Activated CD4-positive, alpha-beta T cell treated with anti-CD3 and anti-CD28 coated beads, Interleukin-2, amount 50 U/mL, for 1 hour (primary cell): ENCODE measurements at places on chromosomes 16 and 17.

- DNase-seq, result no peak
Observed at GRCh38 chr16:2468725-2469398, 2.2 kb upstream of the NTN3 start.

GRCh38 chr17:69064001-69064400 lies 3.3 kb upstream of the ABCA9 start:
- DNase-seq, result no peak

DNA sequence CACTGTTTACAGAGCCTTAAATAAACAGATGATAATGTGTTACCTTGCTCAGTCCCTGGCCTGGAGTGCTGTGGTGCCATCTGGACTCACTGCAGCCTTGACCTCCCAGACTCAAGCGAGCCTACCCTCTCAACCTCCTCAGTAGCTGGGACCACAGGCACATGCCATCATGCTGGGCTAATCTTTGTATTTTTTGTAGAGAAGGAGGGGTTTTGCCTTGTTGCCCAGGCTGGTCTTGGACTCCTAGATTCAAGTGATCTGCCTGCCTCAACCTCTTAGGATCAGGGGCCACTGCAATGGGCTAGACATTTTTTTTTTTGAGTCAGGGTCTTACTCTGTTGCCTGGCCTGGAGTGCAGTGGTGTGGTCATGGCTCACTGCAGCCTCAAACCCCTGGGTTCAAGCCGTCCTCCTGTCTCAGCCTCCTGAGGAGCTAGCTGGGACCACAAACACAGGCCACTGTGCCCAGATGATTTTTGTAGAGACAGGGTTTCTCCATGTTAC lies 5.0 kb upstream of the NAGLU start:
- DNase-seq, result no peak

DNA sequence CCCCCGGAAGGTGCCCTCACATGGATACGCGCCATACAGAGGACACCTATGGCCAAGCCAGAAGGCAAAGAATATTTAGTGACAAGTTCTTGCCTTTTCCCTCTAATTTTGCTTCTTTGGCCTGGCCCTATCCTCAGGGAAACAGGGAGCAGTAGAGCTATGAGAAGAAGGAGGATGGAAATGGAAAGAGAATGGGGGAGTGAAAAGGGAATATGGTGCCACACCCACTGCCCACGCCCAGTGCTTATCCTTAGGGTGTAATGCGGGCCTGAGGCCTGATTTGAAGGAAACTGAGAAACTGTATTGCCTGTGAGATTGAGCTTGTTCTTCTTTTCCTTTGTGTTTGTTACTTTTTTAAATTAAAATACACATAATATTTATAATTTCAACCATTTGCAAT lies 255.1 kb downstream of the HS3ST3A1 start:
- no peak for DNase-seq

GRCh38 chr17:75558666-75559530 lies 28.7 kb upstream of the MYO15B start:
- DNase-seq, result no peak

DNA sequence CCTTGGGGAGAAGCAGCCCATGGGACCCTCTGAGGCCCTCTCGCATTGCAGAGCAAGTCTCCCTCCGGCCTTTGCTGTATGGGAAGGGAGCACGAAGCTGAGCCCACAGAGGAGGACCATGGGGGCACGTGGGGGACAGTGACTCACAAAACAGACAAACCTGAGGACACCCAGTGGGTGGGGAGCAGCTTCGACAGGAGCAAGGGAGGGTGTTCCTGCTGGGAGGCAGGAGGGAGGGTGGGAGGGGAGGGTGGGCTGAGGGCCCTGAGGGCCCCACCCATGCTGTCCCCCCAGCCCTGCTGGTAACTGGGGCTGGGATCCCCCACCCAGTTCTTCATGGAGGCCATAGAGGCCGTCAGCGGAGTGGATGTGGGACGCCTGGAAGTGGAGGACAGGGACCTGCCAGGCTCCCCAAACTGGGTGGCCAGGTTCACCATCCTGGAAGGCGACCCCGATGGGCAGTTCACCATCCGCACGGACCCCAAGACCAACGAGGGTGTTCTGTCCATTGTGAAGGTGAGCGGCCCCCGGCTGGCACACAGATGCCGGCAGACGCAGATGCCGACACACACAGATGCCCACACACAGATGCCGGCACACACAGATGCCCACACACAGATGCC lies 12.5 kb downstream of the SLC22A31 start:
- no peak for DNase-seq

DNA sequence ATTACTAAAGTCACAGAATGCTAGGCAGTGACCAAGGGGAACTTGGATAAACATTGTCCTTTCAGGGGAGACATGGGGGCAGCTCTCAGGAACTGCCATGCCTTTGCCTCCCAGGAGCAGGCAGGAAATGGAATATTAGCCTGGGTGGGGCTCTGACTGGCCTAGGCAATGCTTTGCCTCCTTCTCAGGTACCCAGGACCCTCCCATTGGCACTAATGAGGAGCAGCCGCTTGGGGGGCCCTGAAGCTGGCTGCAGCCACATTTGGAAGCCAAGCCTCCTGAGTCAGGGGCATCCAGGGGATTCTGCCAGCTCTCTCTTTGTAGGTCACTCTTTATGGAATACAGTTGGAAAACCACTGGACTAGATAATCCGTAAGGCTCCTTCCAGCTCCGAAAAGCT lies 5.5 kb downstream of the CPSF4L start:
- DNase-seq, result no peak

DNA sequence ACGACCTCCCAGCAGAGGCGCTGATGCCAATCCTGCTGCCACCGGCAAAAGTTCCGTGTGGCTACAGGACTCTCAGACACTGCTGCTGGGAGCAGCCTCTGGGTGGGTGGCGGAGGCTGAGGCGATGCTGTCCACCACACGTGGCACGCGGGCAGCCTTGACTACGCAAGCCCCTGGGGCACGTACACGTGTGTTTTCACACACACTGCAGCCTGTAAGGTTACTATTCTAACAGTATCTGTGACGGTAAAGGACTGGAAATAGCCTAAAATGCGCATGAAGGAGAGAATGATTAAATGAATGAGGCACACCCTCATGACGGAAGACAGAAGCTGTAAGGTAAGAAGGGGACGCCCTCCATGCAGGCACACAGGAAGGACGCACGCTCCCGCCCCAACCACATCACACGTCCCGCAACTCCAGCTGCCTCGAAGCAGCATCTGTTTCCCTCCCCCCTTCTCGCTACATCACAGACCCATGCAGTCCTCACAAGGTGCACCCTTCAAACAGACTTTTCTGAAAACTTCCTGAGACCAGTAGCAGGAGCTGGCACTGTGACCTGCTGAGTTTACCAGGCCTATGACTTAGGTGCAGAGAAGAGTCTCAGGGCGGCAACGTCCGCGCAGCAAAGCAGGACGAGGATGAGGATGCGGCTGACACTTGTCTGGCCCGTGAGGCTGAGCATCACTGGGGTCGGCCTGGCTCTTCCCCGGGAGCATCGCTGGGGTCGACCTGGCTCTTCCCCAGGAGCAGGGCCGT lies 28.7 kb upstream of the FASN start:
- DNase-seq, result peak; percentile 85

DNA sequence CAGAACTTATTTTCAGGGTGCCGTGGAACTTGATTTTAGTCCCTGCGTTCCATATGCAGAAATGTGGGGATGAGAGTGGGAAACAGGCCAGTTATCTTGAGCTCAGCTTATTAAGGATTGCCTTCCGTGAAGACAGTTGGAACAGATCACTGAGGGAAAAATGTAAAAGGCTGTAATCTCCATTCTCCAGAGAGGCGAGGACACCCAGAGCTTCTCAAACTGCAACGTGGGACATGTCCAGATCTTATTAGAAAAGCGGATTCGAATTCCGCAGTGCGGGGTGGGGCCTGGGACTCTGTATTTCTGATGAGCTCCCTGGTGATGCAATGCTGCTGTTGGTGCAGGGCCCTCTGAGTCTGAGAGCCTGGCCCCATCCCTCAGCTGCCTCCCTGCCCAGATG lies 185.6 kb upstream of the CIBAR2 start:
- no peak for DNase-seq

DNA sequence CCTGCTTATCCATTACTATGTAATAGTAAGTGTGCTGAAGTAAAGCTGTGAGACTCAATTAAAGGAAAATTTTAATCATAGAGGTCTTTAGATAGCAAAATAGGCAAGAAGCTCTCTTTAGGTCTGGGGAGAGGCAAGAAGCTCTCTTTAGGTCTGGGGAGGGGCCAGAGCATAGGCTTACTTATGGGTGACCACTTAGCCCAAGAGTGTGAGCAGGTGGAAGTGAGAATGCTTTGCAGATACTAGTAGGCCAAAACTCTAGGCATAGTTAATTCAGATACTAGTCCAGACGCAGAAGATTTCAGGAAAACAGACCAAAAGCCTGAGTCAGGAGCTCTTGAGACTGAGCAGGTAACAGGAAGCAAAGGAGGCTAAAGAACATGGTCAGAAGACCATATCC lies 49.6 kb downstream of the GLG1 start:
- no peak for DNase-seq

GRCh38 chr17:28712032-28712704 lies 480 bp upstream of the PROCA1 start:
- DNase-seq, result peak; percentile 48

- DNase-seq, result no peak
Observed at GRCh38 chr17:74351552-74352210, 10.0 kb downstream of the BTBD17 start.

- DNase-seq, result no peak
Observed at GRCh38 chr17:50067996-50068395, 12.1 kb downstream of the ITGA3 start.

DNA sequence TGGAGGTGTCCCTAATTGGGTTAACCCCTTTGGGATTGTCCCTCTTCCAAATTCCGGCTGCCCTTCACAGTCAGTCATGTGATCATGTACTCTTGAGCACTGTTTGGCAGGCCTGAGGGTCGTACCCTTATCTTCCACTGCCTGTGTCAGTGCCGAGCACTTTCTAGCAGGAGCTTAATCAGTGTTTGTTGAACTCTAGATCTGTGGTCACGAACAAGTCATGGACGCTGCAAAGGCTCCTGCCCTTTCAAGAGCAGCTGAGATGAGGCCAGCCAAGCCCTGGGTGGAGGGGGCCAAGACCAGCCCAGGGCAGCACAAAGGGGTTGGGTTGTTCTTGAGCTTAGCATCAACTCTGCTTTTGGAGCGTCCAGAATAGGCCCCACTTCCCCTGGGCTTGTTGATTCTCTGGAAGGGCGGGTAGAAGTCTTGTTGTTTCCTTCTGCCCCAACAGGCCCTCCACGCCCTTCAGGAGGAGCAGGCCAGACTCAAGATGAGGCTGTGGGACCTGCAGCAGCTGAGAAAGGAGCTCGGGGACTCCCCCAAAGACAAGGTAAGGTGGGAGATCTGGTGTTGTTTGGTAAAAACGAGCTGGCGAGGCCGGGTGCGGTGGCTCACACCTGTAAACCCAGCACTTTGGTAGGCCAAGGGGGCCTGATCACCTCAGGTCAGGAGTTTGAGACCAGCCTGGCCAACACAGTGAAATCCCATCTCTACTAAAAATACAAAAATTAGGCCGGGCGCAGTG lies 5.3 kb downstream of the IFI35 start:
- DNase-seq, result no peak

DNA sequence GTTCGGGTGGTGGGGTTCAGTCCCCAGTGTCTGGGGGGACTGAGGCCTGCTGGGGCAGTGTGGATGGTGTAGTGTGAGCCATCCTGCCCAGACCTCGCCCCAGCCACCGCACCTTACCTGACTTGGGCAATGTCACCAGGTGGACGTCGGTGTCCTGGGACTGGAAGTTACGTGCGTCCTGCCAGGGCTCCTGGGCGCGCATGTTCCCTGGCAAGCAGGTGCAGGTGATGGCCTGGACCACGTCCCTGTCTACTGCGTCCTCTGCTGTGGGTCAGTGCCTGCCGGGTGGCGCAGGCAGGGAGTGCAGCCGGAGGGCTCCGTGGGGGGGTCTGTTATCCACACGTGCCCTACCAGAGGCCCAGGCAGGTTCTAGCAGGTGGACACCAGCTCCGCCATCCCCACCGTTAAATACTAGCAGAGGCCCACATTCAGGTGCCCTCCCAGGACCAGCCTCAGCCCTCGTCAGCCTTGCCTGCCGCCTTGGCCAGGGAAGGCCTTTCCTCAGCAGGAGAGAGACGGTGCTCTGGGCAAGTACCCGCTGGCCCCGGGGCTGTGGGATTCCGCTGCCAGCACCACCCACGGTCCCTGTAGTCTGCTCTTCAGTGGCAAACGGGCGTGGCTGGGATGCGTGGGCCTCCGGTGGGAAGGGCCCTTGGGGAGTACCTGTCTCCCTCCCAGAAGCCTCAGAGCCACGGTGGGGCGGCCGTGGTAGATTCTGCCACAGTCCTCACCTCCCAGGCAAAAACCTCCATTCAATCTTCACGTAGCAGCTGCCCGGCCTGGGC lies 8.1 kb upstream of the DPEP1 start:
- no peak for DNase-seq

- no peak for DNase-seq
Observed at GRCh38 chr17:16486373-16487250, 5.4 kb downstream of the LRRC75A start.
